Coronary artery (tissue), 2 donors: ENCODE measurements at places on chromosomes 11 and 22.

DNA sequence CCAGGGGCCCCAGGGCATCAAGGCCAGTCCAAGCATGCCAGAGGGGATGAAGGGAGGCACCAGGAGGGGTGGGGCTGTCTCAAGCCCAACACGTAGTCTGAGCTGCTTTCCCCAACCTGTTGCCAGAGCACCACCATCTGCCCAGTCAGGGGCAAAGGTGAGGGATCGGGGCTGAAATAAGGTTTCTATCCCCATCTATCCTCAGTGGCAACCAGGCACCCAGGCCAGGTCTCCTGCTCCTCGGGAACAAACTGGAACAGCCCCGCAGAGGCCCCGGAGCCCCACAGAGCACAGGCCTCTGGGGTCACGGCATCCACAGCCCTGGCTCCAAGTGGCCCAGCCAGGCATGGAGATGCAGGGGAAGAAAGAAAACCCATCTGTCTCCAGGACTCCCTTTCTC lies 19.3 kb downstream of the STARD10 start:
- DNase-seq, result no peak

GRCh38 chr11:35289821-35290220 lies 129.5 kb downstream of the SLC1A2 start:
- DNase-seq, result no peak

GRCh38 chr11:29527391-29527936 lies 489.4 kb downstream of the KCNA4 start:
- DNase-seq, result no peak

DNA sequence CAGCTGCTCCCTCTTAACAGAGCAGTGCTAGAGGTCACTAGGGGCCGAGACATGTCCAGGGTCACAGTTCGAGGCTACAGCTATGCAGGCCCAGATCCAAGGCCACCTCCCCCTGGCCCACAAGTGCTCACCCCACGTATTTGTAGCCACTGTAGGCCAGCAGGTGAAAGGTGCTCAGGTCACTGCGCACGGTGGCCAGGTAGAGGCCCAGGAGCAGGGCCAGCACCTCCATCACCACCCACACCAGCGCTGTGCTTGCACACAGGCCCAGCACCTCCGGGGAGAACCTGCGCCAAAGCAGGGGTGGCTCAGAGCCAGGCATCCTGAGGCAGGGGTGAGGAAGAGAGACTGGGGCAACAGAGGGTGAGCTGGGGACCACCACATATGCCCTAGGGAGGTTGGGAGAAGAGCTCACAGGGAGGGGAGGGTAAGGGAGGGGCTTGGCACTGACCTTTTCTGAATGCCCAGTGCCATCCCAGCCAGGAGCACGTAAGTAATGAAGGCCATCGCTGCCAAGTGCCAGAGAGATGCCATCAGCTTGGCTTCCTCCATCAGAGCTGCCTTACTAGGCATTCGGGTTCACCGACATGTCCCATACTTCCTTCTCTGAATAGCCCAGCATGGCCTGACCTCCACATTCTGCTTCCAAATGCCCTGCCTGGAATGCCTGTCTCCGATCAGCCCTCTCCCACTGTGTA lies 3.5 kb downstream of the YIF1A start:
- no peak for DNase-seq

GRCh38 chr22:25403811-25404471 lies 160.5 kb upstream of the GRK3 start:
- no peak for DNase-seq

DNA sequence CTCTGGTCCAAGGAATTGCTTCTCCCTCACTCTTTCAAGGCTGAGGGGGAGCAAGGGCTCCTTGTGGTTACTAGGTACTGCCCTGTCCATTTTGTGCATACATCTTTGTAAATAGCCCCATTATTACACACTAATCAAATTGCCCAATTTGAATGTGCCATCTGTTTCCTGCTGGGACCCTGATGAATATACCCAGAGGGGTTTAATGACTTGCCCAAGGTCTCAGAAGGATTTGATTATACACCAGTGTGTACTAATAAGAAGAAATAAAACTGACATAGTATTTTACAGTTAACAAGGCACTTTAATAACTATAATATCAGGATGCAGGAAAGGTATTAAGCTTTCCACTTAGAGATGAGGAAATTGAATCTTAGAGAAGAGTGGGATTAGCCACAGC lies 64.6 kb upstream of the PTPRJ start:
- DNase-seq, result no peak

DNA sequence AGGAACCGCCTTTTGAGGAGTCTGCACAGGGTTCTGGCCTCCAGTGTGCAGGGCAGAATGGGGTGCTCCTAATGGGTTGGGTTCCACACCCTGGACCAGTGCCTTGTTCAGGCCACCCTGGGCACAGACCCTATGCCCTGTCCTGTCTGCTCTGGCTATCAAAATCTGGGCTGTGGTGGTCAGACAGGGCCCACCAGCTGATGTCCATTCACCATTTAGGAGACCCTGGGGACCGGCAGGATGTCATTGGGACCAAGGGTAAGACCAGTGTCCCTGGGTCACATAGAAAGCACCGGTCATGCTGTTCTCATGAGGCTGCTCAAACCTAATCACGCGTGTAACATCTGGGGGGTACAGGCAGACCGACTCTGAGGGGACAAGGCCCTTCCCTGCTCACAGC lies 37.3 kb downstream of the PARVG start:
- DNase-seq, result no peak

DNA sequence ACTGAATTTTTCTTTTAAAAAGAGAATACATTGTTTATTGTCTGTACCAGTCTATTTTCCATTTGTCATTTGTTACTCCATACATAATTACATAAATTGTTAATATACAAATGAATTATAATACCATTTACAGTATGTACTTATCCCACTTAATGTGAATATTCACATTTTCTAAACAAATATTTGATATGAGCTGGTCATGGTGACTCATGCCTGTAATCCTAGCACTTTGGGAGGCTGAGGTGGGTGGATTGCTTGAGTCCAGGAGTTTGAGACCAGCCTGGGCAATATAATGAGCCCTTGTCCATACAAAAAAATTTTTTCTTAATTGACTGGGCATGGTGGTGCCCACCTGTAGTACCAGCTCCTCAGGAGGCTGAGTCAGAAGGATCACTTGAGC lies 6.8 kb downstream of the SC5D start:
- DNase-seq, result no peak

DNA sequence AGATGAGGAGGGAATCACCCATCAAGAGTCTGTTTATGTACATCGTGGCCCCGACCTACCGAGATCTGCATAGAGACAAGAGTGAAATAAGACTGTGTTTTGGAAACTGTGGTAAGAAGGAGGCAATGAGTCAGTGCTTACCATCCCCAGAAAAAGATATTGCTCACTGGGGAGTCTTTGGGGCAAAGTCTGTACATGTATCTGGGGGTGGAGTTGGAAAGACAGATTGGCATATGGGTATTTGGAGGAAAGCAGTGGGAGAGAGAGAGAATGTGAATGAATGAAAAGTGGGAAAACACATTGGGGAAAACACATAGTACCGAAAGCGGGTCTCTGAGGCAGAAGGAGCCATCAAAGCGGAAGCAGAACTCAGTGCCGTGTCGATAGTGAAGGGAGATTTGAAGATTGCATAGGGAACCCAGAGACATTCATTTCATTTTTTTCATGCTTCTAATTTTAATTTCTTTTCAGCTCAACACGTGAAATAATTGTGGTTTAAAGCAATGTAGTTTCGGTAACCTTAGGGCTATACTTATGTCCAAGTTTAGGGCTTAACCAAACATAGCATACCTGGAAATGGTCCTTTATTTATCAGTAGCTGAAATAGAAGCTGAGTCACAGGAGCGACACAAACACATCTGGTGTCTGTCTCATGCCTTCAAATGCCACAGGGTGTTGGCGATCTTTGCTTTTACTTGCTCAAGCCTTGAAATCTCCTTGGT lies 98.6 kb upstream of the CD44 start:
- no peak for DNase-seq

DNA sequence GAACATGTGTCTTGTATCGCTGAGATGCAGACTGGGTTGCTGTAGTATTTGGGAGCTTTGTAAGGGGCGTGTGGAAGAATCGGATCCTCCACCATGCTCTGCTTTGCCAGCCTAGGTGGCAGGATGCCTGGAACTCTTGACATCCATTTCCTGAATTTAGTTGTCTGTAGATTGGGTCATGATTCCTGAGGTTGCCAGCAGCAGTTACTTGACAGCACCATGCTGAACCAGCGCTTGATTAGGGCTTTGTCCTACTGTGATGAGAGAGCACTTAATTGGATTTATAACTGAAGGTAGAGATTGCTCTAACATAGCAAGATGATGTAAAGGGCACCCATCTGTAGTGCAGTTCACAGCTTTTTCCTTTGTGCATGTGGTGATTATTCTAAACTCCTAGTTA lies 75.6 kb upstream of the HORMAD2 start:
- no peak for DNase-seq

DNA sequence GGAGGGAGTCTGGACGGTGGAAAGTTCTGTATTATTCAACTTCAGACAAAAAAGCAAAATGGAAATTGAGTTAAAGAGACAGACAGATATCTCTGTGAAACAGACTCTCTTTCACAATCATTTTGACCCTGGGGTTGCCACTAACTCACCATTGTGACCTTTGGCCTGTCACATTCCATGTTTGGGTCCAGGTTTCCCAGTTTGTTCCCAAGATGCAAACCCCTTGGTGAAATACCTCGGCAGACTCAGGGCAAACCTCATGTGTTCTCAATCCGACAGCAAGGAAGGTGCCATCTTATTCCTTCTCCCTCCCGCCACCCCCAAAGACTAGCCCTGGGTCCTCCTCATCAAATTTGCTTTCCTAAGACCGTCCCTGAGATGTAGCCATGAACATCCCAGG lies 41.8 kb downstream of the GALNT18 start:
- peak; percentile 50 for DNase-seq
